NCI-H1930 (cell line): ENCODE measurements at places on chromosomes 1 and 21.

DNA sequence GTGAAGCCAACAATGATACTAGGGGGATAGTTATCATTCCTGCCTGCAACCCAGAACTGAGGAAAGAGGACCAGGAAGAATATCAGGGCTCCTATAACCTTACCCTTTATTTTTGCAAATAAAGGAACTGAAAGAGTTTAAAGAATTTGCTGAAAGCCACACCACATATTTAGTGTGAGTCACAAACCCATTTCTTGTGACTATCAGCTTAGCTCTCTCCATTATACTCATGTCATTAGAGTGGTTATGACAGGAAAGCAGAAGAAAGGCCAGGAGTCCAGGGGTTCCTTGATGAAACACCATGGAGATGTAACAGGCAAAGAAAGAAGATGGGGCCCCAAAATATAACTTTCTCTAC lies 141.1 kb upstream of the SAMSN1 start:
- DNase-seq, result no peak

DNA sequence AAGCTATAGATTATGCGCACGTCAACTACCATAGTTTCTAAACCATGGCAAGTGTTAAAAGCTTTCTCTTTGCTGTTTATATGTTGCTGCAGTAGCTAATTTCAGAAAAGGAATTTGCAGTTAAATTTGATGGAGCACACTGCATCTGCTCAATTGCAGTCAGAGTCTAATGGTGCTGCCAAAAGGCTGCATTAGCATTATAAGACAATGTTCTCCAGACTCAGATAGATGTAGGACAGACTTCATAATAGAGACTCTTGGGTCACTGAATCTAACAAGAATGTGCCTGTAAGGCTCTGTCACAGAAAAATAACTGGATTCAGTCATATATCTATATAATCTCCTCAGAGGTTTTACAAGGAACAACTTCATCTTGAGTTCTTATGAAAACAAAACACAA lies 198.3 kb downstream of the OLFM3 start:
- no peak for DNase-seq

DNA sequence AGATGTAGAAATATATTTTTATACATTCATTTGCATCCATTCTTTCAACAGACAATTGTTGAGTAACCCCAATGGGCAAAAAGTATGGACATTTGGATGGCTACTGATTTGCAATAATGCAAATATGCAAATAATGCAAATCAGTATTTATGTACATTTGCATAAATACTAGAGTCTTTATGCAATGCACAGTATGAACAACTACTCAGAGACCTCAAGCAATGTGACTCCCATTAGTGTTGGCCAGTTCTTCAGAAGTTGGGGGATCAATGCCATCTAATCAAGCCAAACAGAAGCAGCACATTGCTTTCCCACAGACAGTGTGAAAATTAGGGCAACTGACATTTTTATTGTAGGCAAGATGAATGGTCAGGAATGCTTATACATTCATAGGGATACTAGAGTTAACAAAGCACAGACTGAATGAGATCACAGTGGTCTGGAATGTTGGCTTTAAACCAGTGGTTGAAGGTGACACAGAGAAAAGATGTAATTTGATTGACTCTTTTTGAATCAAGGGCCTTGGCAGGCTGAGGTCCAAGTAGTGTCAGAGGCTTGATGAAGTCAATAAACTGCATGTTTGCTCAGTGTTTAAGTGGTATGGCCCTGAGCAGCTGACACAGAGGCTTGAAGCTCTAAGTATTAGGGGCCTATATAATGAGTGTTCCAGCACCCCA lies 256.6 kb downstream of the CTH start:
- DNase-seq, result no peak

GRCh38 chr21:27190601-27191000 lies 223.7 kb upstream of the ADAMTS5 start:
- no peak for DNase-seq

- no peak for DNase-seq
Observed at GRCh38 chr1:203131548-203132200, 4.1 kb downstream of the ADORA1 start.

DNA sequence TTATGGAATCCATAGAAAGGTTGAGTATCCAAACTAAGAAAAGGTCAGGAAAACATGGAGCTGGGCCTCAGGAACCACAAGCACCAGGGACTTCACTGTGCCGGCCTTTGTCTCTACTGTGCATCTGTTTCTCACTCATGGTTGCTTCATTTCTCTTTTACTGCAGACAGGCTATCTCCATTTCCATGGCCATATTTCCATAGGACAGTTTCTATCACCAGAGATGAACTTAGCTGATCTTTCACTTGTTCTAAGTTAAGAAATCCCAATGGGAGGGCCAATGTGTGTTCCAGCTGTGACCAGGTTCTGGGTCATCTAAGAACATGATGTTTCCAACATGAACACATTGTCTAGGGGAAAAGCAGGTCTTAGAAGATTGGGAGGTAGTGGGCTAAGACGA lies 43.7 kb upstream of the PPP2R5A start:
- DNase-seq, result no peak
